Dermis microvascular lymphatic vessel endothelial cell (primary cell): ENCODE measurements at places on chromosomes 2 and 18. TPM values are rescaled to one million over a fixed set of nuclear protein-coding genes. Genes with fewer than 3 reads are reported as not detected.
A peak's percentile ranks its signal among the peaks of the same experiment; 100 is the strongest.

DNA sequence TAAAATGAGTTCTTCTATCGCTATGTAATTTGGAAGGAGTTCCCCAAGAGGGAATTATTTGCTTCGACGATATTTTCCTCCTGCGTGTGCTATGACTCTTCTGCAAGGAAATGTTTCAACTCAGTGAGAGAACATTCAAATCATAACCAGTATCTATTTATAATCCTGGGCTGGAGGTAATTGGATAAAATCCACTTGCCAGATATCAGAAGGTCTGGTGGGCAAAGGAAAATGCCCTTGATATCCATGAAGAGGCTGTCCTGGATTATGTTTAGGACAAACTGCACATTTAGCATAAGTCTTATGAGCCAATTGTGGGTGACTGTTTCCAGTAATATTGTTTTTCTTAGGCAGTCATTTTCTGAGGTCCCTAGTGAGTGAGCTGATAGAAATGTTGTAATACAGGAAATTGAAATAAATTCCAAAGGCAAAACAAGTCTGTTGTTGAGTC is 17.7 kb downstream of the RPIA start:
- peak; percentile 55 for DNase-seq

- DNase-seq, result no peak
Measured at GRCh38 chr2:190280565-190281350, 38.9 kb downstream of the HIBCH start.

GRCh38 chr18:50275503-50276036 is 5.8 kb downstream of the MBD1 start:
- DNase-seq, result no peak

- no peak for DNase-seq
Measured at GRCh38 chr18:21910906-21911305, 170.3 kb downstream of the MIB1 start.

GRCh38 chr18:10247021-10247741 is 207.3 kb upstream of the APCDD1 start:
- no peak for DNase-seq

Gene ZNF804A
- total RNA-seq, result not detected in 2 replicates

Gene ABCB11
- not detected in 2 replicates for total RNA-seq

Gene CD207
- total RNA-seq, result under 0.01 TPM in 2 replicates

Gene TMEM37
- 0.13 TPM in 2 replicates for total RNA-seq

Gene ASPRV1
- total RNA-seq, result under 0.01 and 0.25 TPM in 2 replicates

Gene SEPTIN10
- 86.8 and 107 TPM in 2 replicates for total RNA-seq
